Stimulated activated CD4-positive, alpha-beta T cell treated with anti-CD3 and anti-CD28 coated beads, Interleukin-1b, Interleukin-23, amount 100 ng/mL, for 48 hours (primary cell): ENCODE measurements at places on chromosomes 13 and 19.

DNA sequence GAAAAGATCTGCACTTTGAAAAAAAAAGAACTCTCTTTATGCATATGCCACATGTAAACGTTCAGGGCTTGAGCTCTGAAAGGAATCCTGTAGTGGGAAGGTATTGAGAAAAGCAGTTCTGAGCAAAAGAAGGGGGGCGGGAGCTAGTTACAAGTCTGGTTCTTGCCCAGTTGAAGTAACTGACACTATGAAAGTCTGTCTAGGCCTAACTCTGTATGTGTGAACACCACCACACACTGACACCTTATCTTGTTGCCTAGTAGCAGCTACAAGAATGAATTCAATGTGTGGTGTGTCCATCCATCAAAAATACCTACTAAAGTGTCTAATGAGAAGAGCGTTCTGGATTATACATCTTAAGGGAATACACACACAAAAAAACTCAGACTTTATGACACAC, 820.6 kb downstream of the DIAPH3 start:
- DNase-seq = no peak

DNA sequence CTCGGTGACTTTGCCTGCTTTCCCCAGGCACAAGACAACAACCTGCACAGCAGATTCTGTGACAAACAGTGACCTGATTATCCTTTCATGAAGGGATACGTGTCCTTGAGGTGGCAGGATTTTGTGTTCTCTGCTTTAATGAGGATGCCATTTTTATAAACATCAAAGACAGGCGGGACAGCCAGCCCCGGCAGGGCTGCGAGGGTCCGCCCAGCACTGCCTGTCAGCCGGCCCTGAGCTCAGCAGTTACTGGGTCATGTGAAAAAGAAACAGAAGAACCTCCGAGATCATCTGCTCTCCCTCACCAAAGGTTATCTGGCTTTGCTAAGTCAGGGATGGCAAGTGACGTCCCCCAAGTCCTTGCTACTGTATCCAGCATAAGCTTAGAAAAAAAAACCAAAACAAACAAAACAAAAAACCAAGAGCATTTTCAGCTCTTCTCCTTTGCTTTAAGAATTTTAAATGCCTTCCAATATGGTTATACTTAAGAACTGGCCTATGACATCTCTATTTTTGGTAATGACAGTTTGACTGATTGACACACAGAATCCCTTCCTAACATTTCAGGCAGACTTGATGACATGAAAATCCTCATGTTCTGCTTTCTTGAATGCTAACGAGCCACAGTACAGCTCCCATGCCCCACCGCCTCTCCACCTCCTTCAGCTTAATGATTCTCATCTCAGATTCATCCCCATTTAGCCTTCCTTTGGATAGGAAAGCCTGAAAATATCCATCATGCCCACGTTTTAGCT, 666.6 kb upstream of the ARGLU1 start:
- DNase-seq = no peak

DNA sequence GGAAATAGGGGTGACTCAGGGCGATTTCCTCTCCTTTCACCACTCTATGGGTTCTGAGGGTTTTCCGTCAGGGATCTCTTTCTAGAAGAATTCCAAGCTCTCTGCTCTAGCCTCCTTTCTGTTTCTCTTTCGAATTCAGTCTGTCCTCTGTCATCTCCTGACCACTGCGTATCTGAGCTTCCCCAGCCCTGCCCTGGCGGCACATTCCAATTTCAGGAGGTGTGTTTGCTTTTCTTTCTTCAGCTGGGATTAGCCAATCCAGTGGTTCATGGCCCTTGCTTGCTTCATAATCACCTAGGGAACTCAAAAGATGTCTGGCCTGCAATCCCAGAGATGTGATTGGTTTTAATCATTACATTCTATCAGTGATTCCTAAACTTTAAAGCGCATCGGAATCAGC, 9.4 kb downstream of the IFNL2 start:
- DNase-seq = no peak

GRCh38 chr19:19668230-19669012, at the start of gene ZNF101:
Gene ZNF101, plus strand, starts transcription at chr19:19668839. Its CDS starts 125 bp downstream, at chr19:19668964.
- DNase-seq = peak; percentile 97

- DNase-seq = no peak
These were observed 47.7 kb downstream of the ZMYM2 start for GRCh38 chr13:20006206-20006605.

DNA sequence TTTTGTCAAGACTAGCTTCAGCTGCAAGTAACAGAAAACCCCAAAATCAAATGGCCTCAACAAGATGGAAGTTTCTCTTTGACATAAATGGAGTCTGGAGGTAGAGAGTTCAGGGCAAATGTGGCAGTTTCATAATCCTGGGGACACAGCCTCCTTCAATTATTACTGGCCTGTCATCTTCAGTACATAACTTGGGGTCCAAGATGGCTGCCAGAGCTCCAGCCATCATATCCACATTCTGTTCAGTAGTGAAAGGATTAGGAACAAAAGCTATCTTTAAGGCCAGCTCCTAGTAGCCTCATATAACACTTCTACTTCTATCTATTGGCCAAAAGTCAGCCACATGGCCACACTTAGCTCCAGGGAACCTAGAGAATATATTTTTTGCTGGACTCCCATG, 15.0 kb upstream of the IGSF23 start:
- no peak for DNase-seq

DNA sequence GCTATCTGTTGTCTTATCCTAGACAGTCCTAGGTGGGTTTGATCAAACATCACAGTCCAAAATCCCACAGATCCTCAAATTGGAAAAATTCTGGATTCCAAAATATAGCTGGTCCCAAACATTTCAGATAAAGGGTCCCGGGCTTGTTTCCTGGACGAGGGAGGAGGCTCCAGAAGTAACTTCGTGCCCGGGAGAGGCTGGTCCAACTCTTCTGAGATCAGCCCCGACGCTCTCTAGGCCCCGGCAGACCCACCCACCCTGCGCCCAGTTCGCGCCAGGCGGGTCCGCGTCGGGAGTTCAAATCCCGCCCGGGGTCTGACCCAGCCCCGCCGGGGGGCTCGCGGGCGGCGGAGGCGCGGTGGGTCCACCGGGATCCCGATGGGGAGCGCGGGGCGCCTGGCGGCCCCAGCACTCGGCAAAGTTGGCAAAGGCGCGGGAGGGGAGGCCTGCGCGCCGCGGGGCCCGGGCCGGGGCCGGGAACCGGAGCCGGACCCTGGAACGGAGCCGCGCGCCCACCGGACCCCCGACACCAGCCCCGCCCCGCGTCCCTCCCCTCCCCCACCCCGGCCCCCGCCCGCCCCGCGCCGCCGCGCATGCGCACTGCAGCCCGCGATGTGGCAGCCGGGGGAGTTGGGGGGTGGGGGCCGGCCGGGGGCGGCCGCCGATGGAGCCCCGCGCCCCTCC, 513 bp downstream of the MIER2 start:
- DNase-seq = peak; percentile 12

- DNase-seq = peak; percentile 36
These were observed 7.5 kb downstream of the PLA2G4C start for GRCh38 chr19:48102870-48103751.

- no peak for DNase-seq
These were observed 185.2 kb upstream of the SOX1 start for GRCh38 chr13:111881700-111882099.

DNA sequence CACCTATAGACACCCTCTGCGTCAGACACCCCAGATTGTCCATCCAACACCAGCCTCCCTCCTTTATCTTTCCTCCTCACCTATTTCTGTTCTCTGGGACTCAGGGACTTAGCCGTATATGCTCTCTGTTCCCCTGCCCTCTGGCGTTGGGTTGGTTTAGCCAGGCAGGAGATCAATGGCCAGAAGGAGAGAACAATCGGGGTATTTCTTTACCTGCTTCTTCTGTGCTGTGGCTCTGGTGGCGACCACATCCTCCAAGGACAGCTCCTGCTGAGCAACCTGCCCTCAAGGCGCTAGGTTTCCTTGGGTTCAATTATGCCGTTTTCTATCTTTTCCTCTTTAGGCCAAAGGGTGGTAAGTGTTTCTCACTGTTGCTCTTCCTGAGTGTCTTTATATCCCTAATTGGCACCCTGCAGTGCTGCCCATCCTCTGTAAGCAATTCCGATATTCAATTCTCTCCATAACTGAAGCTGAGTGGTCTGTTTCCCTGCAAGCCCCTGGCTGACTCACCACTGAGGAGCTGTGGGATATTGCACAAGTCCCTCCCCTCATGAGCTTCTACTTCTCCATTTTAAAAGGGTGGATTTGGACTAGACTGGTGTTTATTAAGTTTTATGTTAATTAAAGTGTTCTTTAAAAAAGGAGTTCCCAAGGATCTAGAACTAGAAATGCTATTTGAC, 63.7 kb upstream of the TMTC4 start:
- no peak for DNase-seq

GRCh38 chr13:112446867-112447266, 70.7 kb downstream of the SPACA7 start:
- no peak for DNase-seq

DNA sequence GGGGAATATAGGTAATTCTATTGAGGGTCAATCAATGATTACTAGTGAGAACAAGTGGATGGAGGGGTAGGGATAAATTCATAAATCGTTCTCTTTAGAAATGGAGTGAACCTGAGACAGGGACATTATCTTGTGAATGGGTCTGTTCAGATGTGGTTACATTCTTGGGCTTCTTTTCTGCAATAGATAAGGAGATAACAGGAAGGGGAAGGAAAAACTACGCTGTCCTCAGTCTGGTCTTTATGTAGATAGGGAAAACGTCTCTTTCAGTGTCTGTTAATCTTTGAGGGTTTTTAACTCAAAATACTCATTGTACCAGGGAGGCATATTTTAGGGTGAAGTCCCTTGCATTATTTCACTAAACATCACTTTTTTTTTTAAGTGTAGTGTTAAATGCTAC, 266.7 kb upstream of the MAB21L1 start:
- DNase-seq = no peak

DNA sequence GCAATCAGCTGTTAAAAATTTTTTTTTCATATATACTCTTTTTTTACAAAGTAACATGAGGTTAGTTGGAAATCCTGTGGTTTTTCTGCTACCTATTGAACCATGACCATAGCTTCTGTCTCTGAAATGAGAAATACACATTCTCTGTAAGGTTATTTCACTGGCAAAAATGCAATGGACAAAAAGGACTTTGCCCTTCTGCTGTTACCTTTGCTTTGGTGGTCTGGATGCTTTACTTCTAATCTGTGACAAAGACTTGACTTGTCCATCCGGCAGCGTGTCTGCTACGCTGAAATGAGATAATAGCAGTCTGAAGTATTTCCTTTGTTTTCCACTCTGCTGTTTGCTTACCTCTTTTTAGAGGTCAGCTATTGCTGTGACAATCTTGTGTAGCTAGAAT, 412.8 kb downstream of the SLITRK6 start:
- DNase-seq = no peak

DNA sequence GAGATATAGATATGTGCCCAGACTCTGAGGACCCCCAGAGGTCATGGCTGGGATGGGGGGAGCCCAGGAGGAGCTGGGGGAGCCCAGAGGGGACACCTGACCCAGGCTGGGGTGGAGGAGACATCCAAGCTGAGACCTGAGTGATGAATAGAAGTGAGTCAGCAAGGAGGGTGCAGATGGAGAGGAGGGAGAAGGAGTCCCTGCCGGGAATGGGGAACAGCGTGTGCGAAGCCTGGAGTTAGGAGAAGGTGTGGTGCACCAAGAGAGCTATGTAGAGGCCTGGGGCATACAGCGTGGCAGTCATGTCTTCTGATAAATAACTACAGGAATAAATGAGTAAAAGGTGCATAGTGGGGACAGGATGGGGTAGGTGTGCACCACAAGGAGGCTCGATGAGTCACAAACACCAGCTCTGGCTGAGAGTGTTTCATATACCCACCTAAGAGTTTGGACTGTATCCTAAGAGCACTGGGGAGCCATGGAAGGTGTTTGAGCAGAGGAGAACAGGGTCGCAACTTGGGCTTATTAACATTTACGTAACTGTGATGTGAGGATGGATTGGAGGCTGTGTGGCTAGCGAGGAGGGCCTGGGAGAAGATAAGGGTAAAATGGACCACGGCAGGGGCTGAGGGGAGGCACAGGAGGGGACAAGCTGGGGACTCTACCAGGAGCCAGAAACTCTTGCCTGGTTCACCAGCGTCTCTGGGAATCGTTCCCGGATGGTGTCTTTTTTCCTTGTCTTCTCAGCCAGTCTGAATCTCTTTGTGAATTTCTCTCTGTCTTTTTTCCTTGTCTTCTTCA, 1.4 kb downstream of the CEACAM18 start:
- DNase-seq = peak; percentile 54

DNA sequence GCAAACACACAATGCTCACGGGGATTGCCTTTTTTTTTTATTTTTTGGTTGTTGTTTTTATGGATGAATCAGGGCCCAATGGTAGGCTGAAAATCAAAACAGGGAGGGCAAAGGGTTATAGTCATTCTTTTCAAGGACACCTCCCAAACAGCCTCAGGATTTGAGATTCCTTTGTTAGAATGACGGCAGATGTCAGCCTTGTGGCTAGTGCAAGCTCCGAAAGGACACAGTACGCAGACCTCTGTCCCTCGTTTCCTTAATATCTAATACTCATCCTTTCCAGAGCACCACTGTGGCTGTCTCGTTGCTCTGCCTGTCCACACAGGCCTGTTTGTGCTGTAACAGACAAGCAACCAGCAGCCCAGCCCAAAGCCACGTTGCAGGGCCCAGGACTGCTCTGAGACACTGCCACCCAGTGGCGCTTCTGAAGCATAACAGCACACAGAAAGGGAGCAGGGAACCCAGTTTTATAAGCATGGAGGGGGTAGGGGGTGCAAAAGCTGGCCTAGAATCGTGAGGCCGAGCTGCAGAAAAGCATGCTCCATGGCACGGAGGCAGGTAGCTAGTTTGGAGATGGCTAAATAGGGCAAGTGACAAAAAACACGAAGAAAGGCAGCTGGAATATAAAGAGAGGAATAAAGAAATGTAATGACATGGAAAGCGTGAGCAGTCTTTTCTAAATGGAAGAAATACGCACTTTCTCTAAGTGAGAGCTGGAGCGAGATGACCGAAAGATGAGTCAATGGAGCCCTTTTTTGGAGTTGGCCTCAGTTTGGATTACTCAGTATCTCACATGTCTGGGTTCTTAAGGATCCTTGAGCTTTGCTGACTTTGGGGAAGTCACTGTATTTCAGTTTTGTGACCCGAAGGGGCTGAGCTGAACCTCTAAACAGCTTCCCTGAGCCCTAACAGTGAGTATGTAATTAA, 40.7 kb upstream of the MEDAG start:
- DNase-seq = peak; percentile 68

GRCh38 chr13:34942732-34943435, 814 bp downstream of the NBEA start:
- peak; percentile 4 for DNase-seq
